Stimulated activated CD4-positive, alpha-beta T cell treated with anti-CD3 and anti-CD28 coated beads, Interleukin-4, amount 100 ng/mL, for 4 hours (primary cell): ENCODE measurements at places on chromosomes 2 and 18.

- no peak for DNase-seq
These were observed 68.3 kb downstream of the PIEZO2 start for GRCh38 chr18:11081009-11081532.

- no peak for DNase-seq
These were observed 402.4 kb upstream of the CYRIA start for GRCh38 chr2:17068021-17068420.

DNA sequence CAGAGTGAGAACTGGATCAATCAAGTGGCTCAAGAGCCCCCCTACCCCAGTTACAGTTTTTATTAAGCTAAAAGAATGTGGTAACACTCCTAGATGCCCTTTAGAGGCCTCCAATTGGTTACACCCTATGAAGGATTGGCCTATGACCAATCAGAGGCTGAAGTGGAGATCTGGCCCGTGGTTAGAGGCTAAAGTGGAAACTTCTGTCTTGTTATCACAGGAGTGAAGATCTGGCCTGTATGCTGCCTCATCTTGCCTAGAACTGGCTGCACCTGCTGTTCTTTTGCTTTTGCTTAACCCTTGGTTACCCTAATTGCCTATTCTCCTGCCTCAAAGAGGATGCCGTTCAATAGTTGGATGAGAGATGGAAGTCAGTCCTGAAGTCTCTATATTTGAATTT lies 100.1 kb upstream of the MAP2 start:
- DNase-seq: no peak

DNA sequence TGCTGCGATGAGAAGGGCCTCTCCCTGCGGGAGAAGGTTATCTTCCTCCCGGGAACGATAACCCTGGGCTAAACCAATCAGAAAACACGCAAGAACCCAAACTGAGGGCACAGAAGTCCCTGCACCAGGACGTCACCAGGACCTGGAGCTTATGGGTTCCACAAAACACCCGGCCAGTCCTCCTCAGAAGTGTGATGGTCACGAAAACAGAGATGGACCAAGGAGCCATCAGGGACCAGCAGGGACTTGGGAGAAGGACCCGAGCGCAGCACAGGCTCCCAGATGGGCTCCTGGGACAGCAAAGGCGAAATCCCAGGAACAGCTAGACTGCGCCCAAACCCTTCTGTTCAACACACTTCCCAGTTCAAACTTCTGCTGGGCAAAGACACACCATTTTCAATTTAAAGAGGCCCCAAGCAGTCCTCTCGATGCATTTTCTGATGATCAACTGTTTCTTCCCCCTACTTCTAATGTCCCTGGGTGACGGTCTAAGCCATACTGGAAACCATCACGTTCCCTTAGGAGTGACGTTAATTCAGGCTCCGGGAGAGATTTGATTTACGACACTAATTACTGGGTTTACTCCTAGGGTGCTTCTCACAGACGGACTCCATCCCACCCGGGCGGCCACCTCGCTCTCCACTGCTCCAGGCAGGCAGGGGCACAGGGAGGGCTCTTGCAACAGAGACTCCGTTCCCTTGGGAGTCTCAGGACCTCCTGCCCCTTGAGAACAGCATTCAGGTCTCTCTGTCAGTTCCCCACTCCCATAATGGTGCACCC lies 29.2 kb downstream of the ZNF516 start:
- DNase-seq: no peak

DNA sequence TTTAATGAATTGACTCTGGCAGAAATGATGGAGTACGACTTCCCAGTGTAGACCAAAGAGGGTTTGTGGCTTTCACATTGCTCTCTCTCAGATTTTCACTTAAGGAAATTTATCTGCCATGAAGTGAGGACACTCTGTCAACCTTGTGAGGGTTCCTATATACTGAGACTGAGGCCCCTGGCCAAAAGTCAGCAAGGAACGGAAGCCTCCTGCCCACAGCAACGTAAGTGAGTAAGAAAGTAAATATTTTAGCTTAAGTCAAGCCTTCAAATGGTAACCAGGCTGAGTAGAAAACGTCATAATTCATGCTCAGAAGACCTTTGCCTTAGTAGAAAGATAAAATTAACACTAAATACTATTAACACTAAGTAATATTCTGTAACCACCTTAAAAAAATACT lies 1080.5 kb upstream of the ACVR2A start:
- no peak for DNase-seq

GRCh38 chr2:96147593-96148201 lies 2.5 kb upstream of the DUSP2 start:
- DNase-seq: no peak

DNA sequence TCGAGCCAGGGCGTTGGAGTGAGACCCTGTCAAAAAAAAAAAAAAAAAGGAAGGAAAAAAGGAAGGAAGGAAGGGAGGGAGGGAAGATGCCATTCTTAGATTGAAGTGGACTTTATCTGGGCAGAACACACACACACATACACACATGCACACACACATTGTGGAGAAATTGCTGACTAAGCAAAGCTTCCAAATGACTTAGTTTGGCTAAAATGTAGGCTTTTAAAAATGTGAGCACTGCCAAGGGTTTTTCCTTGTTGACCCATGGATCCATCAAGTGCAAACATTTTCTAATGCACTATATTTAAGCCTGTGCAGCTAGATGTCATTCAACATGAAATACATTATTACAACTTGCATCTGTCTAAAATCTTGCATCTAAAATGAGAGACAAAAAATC lies 564 bp upstream of the TTR start:
- DNase-seq: no peak

GRCh38 chr2:144358979-144359541 lies 160.9 kb downstream of the ZEB2 start:
- no peak for DNase-seq

DNA sequence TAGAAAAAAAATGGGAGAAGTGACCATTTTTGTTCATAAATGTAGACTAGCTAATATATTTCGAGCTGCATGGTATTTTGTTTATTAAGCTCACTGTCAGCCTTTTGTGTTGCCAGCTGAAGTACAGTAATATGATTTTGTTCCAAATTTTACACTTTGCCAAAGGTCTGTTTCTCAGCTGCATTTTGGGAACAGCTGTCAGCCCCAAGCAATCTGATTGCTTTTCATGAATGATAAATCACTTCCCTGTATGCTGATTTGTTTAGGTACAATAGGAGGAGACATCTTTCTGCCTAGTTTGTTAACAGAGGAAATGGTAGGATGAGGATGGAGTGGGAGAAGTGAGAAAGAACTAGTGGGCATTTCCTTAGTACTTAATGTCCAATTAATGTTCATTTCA lies 79.3 kb downstream of the NABP1 start:
- no peak for DNase-seq

- no peak for DNase-seq
These were observed 2.9 kb downstream of the SPTBN1 start for GRCh38 chr2:54459037-54459441.

DNA sequence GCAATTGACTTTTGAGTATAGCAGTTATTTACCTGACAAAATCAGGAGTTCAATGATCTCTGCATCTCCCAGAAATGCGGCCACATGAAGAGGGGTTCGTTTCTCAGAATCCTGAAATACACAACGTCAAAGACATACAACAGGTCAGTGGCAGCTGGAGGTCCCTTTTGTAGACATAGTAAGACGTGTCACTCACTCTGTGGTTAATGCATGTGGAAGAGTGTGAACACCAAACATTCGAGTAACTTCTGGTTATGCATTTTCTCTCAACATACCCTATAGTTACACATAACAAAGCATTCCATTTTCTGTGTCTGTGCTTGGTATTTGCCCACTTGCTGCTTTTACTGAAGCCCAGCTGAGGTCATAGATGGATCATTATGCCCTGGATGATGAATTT lies 163.6 kb downstream of the ANKRD44 start:
- DNase-seq: no peak
